ENCODE measurements at places on chromosomes 2 and 18.

DNA sequence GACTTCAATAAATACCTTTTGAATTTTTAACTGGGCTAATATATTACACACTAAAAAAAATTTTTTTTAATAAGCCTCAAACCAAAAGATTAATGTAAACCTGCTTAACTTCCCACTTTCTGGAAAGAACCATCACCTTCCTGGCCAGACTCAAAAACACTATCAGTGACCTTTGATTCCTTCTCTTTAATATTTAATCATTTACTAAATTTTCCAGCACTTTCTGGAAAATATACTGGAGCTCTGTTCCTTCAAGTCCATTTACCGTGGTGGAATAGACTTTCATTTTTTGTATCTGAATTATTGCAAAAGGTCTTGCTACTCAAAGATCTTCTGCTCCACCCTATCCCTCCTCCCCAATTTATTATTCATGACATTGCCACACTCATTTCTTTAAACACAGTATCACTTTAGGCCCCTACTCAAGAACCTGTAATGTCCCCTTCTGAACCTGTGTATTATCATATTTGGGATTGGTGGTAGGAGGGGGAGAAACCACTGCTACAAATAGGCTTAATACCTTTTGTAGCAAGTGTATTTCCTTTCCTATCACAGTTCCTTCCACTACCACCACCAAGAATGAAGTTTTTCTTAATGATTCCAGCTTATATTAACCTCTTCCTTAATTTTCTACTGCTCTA, 7.4 kb downstream of the PPP4R3B start:
- no peak for DNase-seq
- H3K27me3 ChIP-seq: no peaks in the 10 kb centered on the region
- H3K4me1 ChIP-seq: peaks cover 13% of the 10 kb centered on the region
- H3K4me3 ChIP-seq: no peak overlapping the region

- no peaks in the 10 kb centered on the region for H3K36me3 ChIP-seq
- peaks cover 43% of the 10 kb centered on the region for H3K4me1 ChIP-seq
- H3K27ac ChIP-seq: no peak overlapping the region
- no peak for DNase-seq
- no peak overlapping the region for H3K4me3 ChIP-seq
Observed at GRCh38 chr2:130370490-130370889, 14.6 kb downstream of the PTPN18 start.

- no peak overlapping the region for H3K27ac ChIP-seq
- H3K27me3 ChIP-seq: no peaks in the 10 kb centered on the region
- H3K4me1 ChIP-seq: no peaks in the 10 kb centered on the region
Observed at GRCh38 chr2:6771634-6772611, 93.8 kb downstream of the CMPK2 start.

DNA sequence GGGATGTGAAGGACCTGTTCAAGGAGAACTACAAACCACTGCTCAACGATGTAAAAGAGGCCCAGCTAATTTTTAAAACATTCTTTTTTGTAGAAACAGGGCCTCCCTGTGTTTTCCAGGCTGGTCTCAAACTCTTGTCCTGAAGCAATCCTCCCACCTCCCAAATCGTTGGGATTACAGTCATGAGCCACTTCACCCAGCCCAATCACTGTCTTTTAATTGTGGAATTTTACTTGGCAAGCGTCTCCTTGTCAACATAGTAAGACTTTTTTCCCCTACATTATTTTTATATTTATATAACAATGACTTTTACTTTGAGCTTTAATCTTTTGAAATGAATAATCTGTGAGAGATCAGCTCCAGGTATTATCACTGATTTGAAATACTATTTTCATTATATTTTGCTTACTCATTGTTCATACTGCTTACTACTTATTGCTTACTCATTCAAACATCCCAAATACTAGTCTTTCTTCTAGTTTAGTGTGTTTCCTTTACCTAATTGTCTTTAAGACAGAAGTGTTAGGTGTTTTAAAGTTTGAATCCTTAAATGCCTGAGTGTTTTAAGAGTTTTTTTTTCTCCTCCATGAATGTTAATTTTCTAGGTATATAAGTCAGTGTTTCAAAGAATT, 48.9 kb downstream of the PTPN4 start:
- no peaks in the 10 kb centered on the region for H3K36me3 ChIP-seq
- H3K27me3 ChIP-seq: no peaks in the 10 kb centered on the region
- no peak overlapping the region for H3K4me3 ChIP-seq
- no peak overlapping the region for H3K27ac ChIP-seq
- peaks cover 9% of the 10 kb centered on the region for H3K4me1 ChIP-seq

DNA sequence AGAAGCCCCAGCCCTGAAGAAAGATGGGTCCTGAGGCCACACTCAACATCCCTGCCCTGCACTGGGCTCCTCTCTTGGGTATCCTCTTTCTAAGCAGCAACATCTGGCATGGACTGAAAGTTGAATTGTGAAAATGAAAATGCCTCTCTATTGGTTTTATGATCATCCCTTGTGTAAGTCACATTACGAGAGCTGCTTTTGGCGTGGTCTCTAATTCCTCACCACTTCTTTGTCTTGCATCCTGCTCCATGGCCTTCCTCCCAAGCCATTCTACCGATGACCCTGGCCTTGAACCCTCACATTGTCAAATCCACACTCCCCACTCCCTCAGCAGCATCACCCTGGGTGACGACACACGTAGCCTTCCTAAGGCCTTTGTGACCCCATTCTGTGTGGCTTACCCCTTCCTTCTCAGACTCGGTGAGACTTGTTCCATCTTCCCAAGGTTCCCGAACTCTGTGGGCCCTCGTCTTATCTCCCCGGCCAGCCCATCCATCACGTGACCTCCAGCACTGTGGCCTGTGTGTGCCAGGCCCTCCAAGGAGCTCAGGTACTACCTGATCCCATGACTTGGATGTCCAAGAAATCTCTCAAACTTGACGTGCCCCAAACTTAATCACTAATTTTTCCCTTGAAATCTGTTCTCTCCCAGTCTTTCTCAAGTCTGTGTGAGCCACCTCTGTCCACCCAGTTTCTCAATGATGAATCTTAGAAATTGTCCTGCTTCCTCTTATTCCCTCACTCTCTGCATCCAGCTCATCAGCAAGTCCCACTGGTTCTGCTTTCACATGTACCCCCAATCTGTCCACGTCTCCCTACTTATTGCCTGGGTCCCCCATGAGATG, 194.7 kb upstream of the HS6ST1 start:
- no peak for DNase-seq
- H3K4me1 ChIP-seq: no peaks in the 10 kb centered on the region
- H3K27me3 ChIP-seq: no peaks in the 10 kb centered on the region
- H3K36me3 ChIP-seq: no peaks in the 10 kb centered on the region
- no peak overlapping the region for H3K27ac ChIP-seq
- H3K4me3 ChIP-seq: no peak overlapping the region

DNA sequence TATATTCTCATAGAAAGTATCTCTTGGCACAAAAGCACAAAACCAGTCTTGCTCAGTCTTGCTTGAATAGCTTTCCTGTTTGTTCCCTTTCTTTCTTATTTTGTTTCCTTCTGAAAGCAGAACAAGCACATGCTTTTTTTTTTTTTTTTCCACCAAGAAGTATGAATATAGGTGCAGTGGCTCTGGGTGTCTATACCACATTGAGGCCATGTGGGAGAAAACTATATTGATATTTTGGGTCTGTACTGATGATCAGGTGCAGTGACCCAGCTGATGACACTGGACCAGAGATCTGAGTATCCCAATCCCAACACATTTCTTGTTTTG, 28.7 kb downstream of the GEMIN6 start:
- no peak for DNase-seq
- H3K36me3 ChIP-seq: no peaks in the 10 kb centered on the region
- no peaks in the 10 kb centered on the region for H3K4me1 ChIP-seq
- no peaks in the 10 kb centered on the region for H3K27me3 ChIP-seq
- H3K27ac ChIP-seq: peak overlapping the region; percentile 51
- no peak overlapping the region for H3K4me3 ChIP-seq

- no peaks in the 10 kb centered on the region for H3K36me3 ChIP-seq
- no peak overlapping the region for H3K4me3 ChIP-seq
- H3K4me1 ChIP-seq: no peaks in the 10 kb centered on the region
- DNase-seq: no peak
- H3K27me3 ChIP-seq: no peaks in the 10 kb centered on the region
Observed at GRCh38 chr18:32868406-32868805, 95.6 kb upstream of the KLHL14 start.

All from vagina (tissue), 2 donors.